Upper lobe of left lung (tissue), 6 donors: ENCODE measurements at places on chromosomes 7 and 10. TPM values are rescaled to one million over a fixed set of nuclear protein-coding genes. Genes with fewer than 3 reads are reported as not detected.
A peak's percentile ranks its signal among the peaks of the same experiment; 100 is the strongest.

Gene PDK4
- 316 TPM for total RNA-seq

Gene ANKRD61
- total RNA-seq, result not detected

Gene CASTOR2
- 9.9 TPM for total RNA-seq

Gene NUTM2A
- 5.2 TPM for total RNA-seq

Gene FGL2
- total RNA-seq, result 22.3 TPM

Gene ARPC1B
- 186 TPM for total RNA-seq

Gene DPYSL4
- 2.2 TPM for total RNA-seq

- no peaks in the 10 kb centered on the region for H3K27me3 ChIP-seq
- no peak overlapping the region for H3K4me3 ChIP-seq
- peak overlapping the region; percentile 82 for H3K27ac ChIP-seq
- H3K4me1 ChIP-seq, result peaks cover 61% of the 10 kb centered on the region
- no peaks in the 10 kb centered on the region for H3K36me3 ChIP-seq
- DNase-seq, result peak; percentile 43
These were observed 20.7 kb upstream of the ZMIZ1 start for GRCh38 chr10:79047875-79048638.

- peaks cover 14% of the 10 kb centered on the region for H3K4me1 ChIP-seq
- no peak for DNase-seq
- no peak overlapping the region for H3K4me3 ChIP-seq
- H3K27ac ChIP-seq, result no peak overlapping the region
- H3K27me3 ChIP-seq, result no peaks in the 10 kb centered on the region
These were observed 80.5 kb upstream of the MKI67 start for GRCh38 chr10:128206676-128207075.

DNA sequence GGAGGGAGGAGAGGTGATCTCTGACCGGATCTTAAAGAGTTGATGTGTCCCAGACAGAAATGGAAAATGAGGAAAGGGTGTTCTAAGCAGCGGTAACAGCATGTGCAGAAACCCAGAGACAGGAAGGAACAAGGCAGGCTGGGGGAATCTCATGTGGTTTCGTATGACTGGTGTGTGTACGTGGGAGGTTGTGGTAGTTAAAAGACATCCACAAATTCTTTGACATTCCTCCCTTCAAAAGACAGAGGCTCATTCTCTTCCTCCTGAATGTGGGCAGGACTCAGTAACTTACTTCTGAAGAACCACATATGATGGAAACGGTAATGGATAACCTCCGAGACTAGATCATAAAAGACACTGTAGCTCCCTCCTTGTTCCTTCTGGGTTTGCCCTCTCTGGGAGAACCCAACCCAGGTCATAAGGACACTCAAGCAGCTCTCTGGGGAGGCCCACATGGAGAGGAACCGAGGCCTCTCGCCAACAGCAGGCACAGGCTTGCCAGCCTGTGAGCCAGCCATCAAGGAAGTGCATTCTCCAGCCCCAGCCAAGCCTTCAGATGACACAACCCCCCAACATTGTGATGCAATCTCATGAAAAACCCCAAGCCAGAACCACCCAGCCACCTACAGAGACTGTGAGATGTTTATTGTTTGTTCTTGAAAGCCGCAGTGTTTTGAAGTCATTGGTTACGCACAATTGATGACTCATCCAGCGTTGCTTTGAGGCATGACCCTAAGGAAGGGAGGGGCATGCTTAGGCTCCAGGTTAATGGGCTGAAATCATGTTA is 116.0 kb downstream of the SLIT1 start:
- no peak overlapping the region for H3K27ac ChIP-seq
- no peak overlapping the region for H3K4me3 ChIP-seq
- H3K27me3 ChIP-seq, result no peaks in the 10 kb centered on the region
- no peaks in the 10 kb centered on the region for H3K36me3 ChIP-seq
- no peaks in the 10 kb centered on the region for H3K4me1 ChIP-seq

DNA sequence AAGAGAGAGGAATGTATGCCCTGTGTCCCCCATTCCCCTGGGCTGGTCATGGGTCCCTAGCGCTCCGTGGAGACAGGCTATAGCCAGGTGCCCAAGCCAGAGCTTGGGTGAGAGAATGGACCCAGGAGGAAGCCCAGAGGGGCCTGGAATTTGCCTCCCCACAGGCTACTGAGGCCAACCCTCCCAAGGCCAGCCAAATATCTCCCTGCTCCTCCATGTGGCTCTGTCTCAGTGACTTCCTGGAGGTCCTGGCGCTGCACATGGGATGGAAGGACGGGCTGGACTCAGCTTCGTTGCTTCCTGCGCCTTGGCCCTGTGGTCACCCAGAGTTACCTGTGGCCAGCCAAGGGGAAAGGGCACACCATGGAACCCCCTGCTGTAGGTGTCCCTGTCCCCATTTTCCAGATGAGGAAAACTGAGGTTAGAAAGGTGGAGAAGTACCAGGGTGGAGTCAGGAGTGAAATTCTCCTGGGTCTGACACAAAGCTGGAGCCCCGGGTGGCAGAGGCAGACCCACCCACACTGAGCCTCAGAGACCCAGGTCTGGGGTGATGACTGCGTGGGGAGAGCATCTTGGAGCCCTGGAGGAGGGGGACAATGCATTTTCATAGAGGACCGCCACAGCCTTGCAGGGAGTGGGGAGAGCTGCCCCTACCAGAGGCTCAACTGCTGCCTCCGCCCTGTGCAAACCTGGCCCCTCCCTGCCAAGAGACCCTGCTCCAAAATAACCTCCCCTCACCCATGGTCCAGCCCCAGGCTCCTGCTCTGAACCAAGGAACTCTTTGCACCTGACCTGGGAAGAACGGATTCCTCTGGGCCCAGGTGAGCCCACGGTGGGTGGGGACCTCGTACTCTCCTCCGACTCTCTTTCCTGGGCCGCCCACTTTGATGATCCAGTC is 42.6 kb downstream of the TMEM270 start:
- H3K27ac ChIP-seq, result no peak overlapping the region
- H3K36me3 ChIP-seq, result no peaks in the 10 kb centered on the region
- DNase-seq, result no peak
- no peak overlapping the region for H3K4me3 ChIP-seq
- H3K27me3 ChIP-seq, result no peaks in the 10 kb centered on the region

DNA sequence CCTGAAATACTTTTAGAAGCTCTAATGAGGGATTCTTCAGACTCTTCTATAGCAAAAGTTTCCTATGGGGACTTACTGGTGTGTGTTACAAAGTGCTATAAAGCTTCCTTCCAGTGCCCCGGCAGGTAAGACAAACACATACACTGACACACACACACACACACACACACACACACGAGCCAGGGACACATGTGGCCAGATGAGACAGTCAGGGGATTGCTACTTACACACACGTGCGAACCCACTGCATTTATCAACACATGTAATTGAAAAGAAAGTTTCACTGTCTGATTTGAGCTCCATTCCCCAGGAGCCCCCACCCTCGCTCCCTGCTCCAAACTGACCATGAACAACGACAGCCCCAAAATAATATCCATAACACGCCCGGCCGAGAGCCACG is 119.8 kb downstream of the PRPF18 start:
- H3K4me1 ChIP-seq, result peaks cover 22% of the 10 kb centered on the region
- no peaks in the 10 kb centered on the region for H3K36me3 ChIP-seq
- peak overlapping the region; percentile 58 for H3K27ac ChIP-seq
- no peaks in the 10 kb centered on the region for H3K27me3 ChIP-seq
- no peak for DNase-seq

GRCh38 chr10:47238331-47239095 is 61.5 kb upstream of the GDF10 start:
- no peaks in the 10 kb centered on the region for H3K27me3 ChIP-seq
- H3K4me1 ChIP-seq, result no peaks in the 10 kb centered on the region
- H3K36me3 ChIP-seq, result no peaks in the 10 kb centered on the region
- H3K27ac ChIP-seq, result no peak overlapping the region

DNA sequence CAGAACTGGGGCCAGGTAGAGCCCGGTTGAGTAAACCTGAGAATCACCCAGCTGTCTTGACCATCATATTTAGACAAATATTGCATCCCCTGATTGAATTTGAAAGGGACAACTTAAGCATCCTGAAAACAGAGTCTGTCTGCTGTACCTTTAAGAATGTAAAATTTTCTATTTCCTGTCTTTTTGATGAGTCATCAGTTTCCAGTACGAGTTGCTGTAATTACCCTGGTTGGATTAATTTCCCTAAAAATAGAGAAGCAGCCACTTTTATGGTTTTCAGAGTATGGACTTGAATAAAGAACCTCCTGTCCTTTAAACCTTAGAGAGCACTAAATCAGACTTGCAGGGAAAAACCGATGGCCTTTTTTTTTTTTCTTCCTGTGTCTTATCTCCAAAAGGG is 164.6 kb upstream of the SH2B2 start:
- DNase-seq, result no peak
- peak overlapping the region; percentile 10 for H3K27ac ChIP-seq
- H3K4me1 ChIP-seq, result peaks cover 23% of the 10 kb centered on the region
- H3K4me3 ChIP-seq, result no peak overlapping the region

DNA sequence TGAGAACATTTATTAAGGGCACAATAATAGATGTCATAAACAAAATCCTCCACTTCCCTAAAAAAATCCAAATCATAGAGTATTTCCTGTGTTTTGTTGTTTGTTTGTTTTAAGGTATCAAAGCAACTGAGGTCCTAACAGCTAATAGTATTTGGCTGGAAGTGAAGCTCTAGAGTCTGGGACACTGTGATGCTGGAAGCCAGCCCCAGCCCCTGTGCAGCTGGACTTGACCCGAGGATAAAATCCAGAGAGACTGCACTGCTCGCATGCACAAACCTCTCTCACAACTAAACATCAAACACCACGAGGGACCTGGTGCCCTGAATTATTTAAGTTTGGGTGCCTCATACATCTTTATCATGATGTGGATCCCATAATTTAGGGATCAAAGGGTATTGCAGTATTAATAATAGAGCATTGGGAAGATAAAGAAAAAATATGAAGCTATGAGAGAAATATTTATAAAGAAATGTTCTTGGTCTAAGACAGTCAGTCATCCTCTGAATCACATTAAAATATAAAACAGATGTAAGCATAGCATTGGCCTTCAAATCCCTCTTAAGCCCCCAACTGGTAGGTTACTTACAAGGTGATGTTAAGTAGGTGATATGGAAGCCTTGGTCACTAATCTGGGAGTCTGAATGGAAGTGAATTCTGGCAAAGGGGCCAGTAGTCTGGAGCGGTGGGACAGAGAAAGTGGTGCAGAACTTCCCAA is 44.4 kb downstream of the CUBN start:
- no peak overlapping the region for H3K4me3 ChIP-seq
- no peak overlapping the region for H3K27ac ChIP-seq
- H3K4me1 ChIP-seq, result no peaks in the 10 kb centered on the region
- H3K36me3 ChIP-seq, result no peaks in the 10 kb centered on the region
- no peaks in the 10 kb centered on the region for H3K27me3 ChIP-seq

DNA sequence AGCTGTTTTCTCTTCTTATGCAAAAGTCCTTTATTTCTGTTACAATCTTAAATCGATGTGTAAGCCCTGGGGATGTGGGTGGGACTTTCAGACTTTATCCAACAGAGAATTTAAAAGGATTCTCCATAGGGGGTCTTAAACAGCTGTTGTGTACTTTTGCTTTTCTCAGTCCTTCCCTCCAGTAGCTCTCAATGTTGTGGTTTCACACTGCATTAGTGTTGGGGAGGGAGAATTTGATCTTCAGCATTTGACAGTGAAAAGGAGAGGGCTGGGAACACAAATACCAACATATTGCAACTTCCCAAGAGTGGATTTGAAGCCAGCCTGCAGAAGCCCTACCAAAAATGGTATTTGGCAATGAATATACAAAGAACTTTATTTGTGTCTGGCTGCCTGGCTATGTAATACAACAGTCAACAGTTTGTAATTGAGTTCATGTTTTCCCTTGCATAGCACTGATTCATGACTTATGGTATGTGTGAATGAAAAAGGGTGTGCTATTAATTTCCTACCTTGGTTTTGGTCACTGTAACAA is 80.1 kb upstream of the CAPZA2 start:
- no peak for DNase-seq
- H3K27me3 ChIP-seq, result no peaks in the 10 kb centered on the region
- H3K4me3 ChIP-seq, result no peak overlapping the region
- no peaks in the 10 kb centered on the region for H3K36me3 ChIP-seq
- H3K27ac ChIP-seq, result no peak overlapping the region

- DNase-seq, result peak; percentile 95
- H3K36me3 ChIP-seq, result no peaks in the 10 kb centered on the region
- no peak overlapping the region for H3K4me3 ChIP-seq
- H3K27me3 ChIP-seq, result no peaks in the 10 kb centered on the region
- H3K27ac ChIP-seq, result no peak overlapping the region
- peaks cover 12% of the 10 kb centered on the region for H3K4me1 ChIP-seq
These were observed 1.7 kb upstream of the CXCL12 start for GRCh38 chr10:44386546-44387052.

GRCh38 chr10:7230036-7230435 is 180.8 kb downstream of the SFMBT2 start:
- no peak for DNase-seq
- H3K4me1 ChIP-seq, result peaks cover 4% of the 10 kb centered on the region
- no peaks in the 10 kb centered on the region for H3K27me3 ChIP-seq
- H3K36me3 ChIP-seq, result no peaks in the 10 kb centered on the region

DNA sequence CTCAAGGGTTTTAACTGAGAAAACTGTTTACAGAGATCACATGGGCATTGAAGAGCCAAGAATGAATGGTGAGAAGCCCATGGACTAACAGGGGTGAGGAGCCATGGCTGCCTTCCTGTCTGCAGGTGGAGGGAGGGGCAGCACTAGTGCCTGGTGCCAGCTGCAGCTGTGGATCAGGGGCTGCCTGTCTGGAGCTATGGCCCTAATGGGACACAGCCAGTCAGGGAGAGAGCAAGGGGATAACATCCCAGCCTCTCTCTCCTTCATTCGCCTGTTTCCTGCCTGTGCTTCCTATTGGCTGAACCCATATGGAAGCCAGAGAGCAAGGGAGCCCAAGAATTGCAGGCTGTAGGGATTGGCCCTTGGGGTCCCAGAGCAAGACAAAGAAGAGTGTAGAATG is 125.8 kb upstream of the GAD2 start:
- H3K36me3 ChIP-seq, result no peaks in the 10 kb centered on the region
- no peaks in the 10 kb centered on the region for H3K27me3 ChIP-seq
- H3K4me3 ChIP-seq, result no peak overlapping the region
- DNase-seq, result no peak

DNA sequence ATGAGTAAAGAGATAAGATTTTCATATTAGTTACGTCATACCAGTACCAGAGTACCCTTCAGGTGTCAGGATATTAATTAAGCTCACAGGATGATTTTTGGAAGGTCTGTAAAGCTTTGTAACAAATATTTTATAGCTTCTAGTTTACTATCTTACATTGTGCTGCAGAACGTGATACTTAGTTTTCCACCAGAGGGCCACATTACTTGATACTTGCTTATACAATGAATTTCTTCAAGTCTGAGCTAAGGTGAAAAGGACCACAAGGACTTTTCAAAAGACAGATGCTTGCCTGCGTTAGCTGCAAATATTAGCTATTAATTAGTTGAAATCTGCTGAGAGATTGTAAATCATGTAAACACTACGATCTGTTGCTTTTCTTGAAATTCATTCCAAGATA is 12.2 kb downstream of the FOXP2 start:
- DNase-seq, result no peak
- H3K27ac ChIP-seq, result no peak overlapping the region
- H3K36me3 ChIP-seq, result no peaks in the 10 kb centered on the region
- no peaks in the 10 kb centered on the region for H3K27me3 ChIP-seq

- H3K4me1 ChIP-seq, result no peaks in the 10 kb centered on the region
- no peak for DNase-seq
- no peak overlapping the region for H3K27ac ChIP-seq
- H3K4me3 ChIP-seq, result no peak overlapping the region
- no peaks in the 10 kb centered on the region for H3K27me3 ChIP-seq
These were observed 468.3 kb upstream of the GALNT17 start for GRCh38 chr7:70663680-70664079.
